RCC 7860 (cell line): ENCODE measurements at places on chromosomes 12 and 14.

DNA sequence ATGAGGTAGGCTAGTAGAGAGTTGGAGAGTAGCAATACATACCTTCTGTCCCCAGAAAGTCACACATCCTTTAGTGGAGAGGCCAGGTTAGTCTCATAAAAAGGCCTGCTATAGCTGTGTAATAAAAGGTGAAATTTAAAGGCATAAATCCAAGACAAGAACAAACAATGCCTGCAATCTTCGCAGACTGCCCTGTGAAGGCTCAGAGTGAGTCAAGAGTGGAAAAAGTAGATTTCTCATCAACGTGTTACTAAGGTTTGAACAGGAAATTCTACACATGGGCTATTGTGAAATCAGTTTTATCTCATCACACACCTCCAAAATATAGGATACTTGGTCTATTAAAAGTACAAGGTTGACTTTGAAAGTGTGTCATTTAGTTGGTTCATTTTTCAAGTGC lies at the start of gene KLRC1:
Gene KLRC1 (minus strand): TSS at position 222 of the 400 bp plus-strand sequence. CDS start 2,221 bp downstream, outside the sequence.
- DNase-seq, result peak; percentile 26

DNA sequence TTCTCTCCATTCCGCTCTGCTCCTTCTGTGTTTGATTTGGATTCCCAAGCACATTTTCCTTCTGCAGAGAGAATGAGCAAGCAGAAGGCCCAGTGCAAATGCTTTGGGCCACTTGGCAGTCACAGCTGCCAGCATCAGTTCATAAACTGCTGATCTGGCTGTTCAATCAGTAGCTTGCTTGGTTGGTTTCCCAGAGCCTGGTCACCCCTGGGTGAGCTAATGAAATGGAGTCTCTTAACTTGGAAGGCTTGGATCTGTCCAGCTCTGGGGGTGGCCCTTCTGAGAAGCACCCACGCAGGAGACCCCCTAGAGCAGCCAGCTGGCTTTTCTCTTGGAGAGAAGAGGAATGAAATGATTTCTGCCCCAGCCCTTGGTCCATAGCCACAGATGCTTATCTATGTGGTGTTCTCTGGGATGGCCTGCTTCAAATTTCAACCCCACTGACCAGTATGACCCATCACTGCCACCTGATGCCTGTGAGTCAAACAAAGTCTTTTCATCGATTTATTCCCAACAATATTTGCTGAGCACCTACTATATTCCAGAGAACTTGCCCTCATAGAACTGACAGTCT lies 30.3 kb downstream of the FAIM2 start:
- DNase-seq, result no peak

DNA sequence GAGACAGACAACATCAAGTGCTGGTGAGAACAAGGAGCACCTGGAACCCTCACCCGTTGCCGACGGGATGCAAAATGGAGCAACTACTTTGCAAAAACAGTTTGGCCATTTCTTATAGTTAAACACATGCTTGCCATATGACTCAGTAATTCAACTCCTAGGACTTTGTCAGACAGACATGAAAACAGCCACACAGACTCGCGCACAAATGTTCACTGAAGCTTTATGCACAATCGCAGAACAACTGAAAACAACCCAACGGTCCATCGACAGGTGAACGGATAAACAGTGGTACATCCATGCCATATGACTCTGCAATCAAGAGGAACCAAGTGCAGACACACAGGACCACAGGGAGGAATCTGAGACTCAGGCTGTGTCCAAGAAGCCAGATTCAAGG lies 30.8 kb downstream of the NCOR2 start:
- DNase-seq, result no peak

GRCh38 chr14:67429510-67430205 lies 17.7 kb upstream of the PLEK2 start:
- DNase-seq, result no peak

GRCh38 chr12:25997201-25997963 lies 38.9 kb downstream of the RASSF8 start:
- peak; percentile 96 for DNase-seq

GRCh38 chr12:56816491-56816890 lies 53.4 kb downstream of the HSD17B6 start:
- no peak for DNase-seq

DNA sequence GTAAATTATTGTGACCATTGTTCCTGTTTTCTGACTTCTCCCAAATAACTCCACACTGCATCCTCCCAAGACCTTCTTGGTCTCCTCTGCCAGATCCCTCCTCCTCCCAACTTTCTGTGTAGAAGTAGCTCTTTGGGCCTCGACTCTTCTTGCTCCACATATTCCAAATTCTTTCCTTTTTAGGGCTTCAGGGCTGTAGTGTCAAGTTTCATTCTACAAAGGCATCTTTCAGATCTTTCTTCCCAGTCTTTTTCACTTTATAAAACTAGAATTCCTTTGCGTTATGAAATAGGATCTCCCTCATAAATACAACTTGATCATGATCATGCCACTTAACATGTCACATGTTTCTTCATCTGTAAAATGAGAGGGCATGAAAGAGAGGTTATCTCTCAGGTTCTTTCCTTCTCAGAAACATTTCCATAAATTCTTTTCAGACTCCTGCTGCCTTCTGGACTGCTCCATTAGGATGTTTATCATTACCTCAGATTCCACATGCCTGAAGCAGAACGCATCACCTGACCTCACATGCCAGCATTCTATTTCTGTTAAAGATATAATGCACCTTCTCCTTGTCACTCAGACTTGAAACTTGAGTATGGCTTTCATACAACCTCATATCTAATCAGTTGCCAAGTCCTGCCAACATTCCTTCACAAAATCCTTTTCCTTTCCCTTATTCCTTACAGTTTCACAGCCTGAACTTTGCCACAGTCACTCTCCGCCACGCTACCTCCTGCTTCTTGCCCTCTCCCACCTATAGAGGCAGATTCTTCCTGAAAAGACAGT lies 8.5 kb downstream of the SLC38A1 start:
- DNase-seq, result no peak

- no peak for DNase-seq
These were observed 15.1 kb downstream of the RNF41 start for GRCh38 chr12:56206452-56207166.

- no peak for DNase-seq
These were observed 140.4 kb downstream of the CHST11 start for GRCh38 chr12:104596898-104597843.

DNA sequence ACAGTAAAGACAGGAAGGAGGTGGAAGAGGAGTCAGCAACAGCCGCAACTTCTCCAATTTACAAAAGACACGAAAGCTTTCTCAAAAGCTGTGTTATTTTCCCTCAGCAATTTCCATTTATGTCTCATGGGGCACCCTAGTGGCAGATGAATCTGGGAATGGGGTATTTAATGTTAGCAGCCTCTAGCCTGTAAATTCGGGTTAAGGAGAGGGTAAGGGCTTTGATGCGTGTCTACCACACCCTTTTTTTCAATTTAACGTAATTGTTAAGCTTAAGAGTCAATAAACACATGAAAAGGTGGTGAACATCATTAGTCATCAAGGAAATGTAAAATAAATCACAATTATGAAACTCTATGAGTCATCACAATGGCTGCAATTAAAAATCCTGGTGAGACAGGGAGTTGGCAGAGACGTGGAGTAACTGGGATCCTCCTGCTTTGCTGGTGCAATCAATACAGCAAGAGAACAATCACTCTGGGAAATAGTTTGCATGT lies 986.4 kb downstream of the AACS start:
- no peak for DNase-seq

- no peak for DNase-seq
These were observed 15.9 kb downstream of the COL2A1 start for GRCh38 chr12:47988073-47989022.

DNA sequence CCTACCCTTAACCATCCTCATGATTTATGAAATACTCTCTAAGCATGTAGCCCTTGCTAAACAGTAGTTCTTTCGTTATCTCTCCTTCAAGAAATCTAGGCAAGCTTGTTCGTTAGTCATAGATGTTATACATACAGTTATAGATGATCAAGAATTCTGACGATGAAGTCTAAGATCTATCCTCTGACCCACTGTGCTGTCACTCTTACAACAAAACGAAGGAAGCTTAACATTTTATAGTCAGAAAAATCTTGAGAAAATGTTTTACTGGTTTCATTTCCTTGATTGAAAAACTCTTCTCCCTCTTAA lies 68.9 kb downstream of the SPPL3 start:
- no peak for DNase-seq
